ENCODE measurements at places on chromosomes 5 and 9.

DNA sequence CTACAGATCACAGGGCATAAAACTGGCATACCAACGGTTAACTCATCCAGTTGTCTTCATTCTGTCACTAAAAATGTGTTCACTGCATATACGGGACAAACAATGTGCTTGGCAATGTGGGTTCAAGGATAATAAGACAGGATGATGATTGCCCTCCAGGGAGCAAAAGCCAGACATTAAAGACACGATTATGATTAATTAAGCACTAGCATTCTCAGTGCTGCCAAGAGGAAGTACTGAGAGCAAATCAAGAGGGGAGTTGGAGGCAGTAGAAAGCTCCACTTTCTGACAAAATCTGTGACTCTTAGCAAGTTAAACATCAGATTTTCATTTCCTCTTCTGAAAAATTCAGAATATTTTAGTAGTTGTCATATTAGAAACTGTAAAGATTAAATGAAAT lies 9.0 kb upstream of the IFNA8 start:
- DNase-seq, result no peak

- DNase-seq, result no peak
Observed at GRCh38 chr5:143588933-143589662, 185.6 kb upstream of the NR3C1 start.

GRCh38 chr9:136618580-136619547 lies 43.9 kb upstream of the EGFL7 start:
- DNase-seq, result no peak

GRCh38 chr5:424301-425110 lies 18.5 kb upstream of the EXOC3 start:
- DNase-seq, result no peak

- DNase-seq, result no peak
Observed at GRCh38 chr5:151048526-151048925, 28.1 kb downstream of the GPX3 start.

- DNase-seq, result no peak
Observed at GRCh38 chr5:124524552-124525232, 221.7 kb downstream of the ZNF608 start.

- peak; percentile 58 for DNase-seq
Observed at GRCh38 chr9:84322828-84323227, 17.7 kb downstream of the SLC28A3 start.

DNA sequence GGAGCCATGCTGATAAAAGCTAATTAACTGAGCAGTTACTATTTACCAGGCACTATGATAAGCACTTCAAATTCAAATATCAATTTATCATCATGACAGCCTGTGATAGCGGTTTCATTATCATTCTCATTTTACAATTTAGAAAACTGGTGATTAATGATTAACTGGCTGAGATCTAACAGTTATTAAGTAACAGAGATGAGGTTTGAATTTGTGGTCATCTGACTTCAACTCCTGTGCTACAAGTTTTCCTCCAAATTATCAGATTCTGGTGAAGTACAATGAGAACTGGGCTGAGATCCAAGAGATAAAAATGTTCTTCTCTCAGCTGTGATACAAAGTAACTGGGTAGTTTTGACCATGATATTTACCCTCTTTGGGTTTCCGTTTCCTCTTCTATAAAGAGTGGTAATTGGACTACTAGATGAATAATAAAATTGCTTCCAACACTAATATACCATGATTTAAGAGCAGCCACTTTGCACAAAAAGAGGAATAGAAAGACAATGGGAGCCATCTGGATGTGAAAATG lies 74.5 kb upstream of the CCNG1 start:
- DNase-seq, result no peak

GRCh38 chr5:78523314-78524193 lies 125.0 kb downstream of the LHFPL2 start:
- peak; percentile 67 for DNase-seq

GRCh38 chr5:145101246-145101645 lies 733.9 kb downstream of the PRELID2 start:
- DNase-seq, result no peak

- DNase-seq, result no peak
Observed at GRCh38 chr5:173902743-173903142, 14.6 kb downstream of the CPEB4 start.

GRCh38 chr5:96924016-96924443 lies 11.8 kb upstream of the LNPEP start:
- peak; percentile 39 for DNase-seq

GRCh38 chr5:4093236-4093635 lies 497.6 kb downstream of the IRX1 start:
- DNase-seq, result no peak

DNA sequence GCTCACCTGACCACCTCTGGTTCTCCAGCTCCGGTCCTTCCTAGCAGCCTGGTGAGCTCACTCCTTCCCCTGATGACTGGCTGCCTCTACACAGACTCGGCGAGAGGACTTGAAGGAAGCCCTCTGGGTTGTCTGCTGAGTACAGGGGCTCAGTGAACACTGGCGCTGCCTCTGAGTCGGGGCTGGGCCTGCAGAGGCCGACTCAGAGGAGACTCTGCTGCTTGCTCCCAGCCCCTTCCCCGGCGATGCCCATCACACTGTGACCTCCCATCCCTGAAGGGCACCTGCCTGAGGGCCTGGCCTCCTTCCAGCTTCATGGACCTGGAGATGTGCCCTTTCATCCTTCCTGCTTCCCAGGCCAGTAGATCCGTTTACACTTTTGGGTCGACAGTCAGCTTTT lies 22.0 kb downstream of the CRB2 start:
- no peak for DNase-seq

DNA sequence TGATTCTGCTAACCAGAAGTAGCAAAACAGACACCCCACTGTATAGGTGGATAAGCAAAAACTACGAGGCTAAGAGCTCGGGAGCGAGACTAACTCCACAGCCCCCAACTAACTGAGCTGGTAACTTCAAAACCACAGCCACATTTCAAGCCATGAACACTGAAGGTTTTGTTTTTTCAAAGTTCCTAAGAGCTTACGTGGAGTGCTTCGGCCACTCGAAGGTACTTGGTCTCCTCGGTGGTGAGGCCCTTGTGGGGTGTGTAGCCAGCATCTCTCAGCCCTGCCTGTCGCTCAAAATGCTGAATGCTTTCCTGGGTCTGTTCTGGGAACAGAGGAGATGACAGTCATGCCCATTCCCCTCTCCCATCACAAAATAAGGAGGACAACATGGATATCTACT lies 11.1 kb downstream of the KIAA1191 start:
- no peak for DNase-seq

DNA sequence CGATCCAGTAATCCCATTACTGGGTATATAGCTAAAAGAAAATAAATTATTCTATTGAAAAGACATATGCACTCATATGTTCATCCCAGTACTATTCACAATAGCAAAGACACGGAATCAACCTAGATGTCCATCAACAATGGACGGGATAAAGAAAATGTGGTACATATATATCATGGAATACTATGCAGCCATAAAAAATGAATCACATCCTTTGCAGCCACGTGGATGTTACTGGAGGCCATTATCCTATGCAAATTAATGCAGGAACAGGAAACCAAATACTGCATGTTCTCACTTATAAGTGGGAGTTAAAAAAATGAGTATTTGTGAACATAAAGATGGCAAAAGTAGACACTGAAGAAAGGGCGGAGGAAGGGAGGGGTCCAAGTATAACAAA lies 16.6 kb upstream of the IRGM start:
- DNase-seq, result no peak

DNA sequence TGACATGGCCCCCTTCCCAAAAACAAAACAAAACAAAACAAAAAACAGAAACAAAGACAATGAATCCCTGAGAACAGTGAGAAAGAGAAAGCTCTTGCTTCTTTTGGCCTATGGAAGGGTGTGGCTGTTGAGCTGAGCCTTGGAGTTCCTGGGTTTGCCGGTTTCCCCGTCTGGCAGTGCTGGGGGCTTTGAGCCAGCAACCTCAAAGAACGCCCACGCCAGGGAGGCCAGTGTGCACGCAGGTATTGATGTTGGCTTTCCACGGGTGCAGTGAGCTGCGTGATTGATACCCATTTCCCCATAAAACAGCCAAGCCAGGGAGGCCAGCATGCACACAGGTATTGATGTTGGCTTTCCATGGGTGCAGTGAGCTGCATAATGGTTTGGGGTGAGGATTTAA lies 8.3 kb upstream of the LCN1 start:
- DNase-seq, result no peak

DNA sequence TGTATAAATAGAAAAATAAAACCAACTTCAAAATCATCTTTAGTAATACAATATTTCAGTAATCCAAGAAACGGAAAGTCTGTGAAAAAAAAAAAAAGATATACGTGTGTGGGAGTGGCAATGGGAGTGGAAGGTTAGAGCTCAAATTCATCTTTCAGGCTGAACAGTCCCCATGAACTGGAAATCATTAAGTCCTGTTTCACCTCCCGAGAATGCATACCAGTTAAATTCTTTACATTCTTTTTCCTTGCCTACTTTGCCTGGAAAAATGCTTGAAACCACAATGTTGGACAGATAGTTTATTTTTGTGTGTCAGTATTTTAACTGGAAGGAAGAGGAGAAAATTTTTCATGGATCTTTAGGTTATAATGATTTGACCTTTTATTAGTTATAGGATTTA lies 166.8 kb downstream of the MUSK start:
- DNase-seq, result peak; percentile 86

DNA sequence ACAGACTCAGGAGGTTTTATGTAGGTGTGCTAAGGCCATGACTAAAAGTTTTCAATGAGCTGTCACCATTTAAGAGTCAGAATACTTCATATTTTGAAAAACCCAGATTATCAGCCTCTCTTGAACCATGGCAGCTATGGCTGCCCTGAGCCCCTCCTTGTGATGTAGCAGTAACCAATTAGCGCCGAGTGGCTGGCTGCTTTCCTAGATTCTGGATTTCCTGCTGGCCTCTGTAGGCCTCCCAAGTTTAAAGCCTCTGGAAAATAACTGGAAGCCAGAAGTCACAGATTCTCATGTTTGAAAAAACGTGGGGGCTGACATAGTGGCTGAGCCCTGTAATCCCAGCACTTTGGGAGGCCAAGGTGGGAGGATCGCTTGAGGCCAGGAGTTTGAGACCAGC lies 25.5 kb downstream of the DAB2IP start:
- no peak for DNase-seq
